Activated CD4-positive, alpha-beta memory T cell treated with anti-CD3 and anti-CD28 coated beads for 36 hours (primary cell): ENCODE measurements at places on chromosomes 3 and 15. TPM values are rescaled to one million over a fixed set of nuclear protein-coding genes. Genes with fewer than 3 reads are reported as not detected.

Gene CHRD
- total RNA-seq: not detected

Gene DAPK2
- total RNA-seq: 0.87 TPM

Gene CYP8B1
- not detected for total RNA-seq

Gene FBXO40
- total RNA-seq: not detected

Gene LRRC31
- total RNA-seq: not detected

Gene GUCA1C
- not detected for total RNA-seq

Gene C3orf22
- not detected for total RNA-seq

Gene SH3GL3
- total RNA-seq: not detected

Gene CFAP91
- 0.31 TPM for total RNA-seq

Gene CCDC12
- 44.3 TPM for total RNA-seq

Gene GREM1
- not detected for total RNA-seq

Gene ISL2
- total RNA-seq: 0.15 TPM

Gene BFSP2
- not detected for total RNA-seq

Gene KNG1
- not detected for total RNA-seq

Gene RTP3
- total RNA-seq: not detected

Gene NMNAT3
- 2.3 TPM for total RNA-seq

Gene SLC25A38
- 24.9 TPM for total RNA-seq

Gene RASA2
- total RNA-seq: 34.7 TPM

Gene GPR87
- 1.1 TPM for total RNA-seq

Gene HAUS2
- 44.9 TPM for total RNA-seq

Gene NR2F2
- not detected for total RNA-seq

Gene PRTG
- not detected for total RNA-seq

Gene GXYLT2
- not detected for total RNA-seq

Gene PAK6
- total RNA-seq: 0.73 TPM

Gene DPPA4
- not detected for total RNA-seq

Gene SYNPR
- not detected for total RNA-seq

Gene FANCD2
- 83.9 TPM for total RNA-seq

Gene PLA1A
- 0.34 TPM for total RNA-seq

Gene SNTN
- total RNA-seq: not detected

Gene SNRPA1
- 167 TPM for total RNA-seq

Gene IRAK2
- total RNA-seq: 7.3 TPM

Gene ILDR1
- 0.41 TPM for total RNA-seq

Gene CSTA
- not detected for total RNA-seq

Gene IQCF6
- not detected for total RNA-seq

Gene MESP2
- not detected for total RNA-seq

Gene P2RY1
- 0.17 TPM for total RNA-seq

Gene FILIP1L
- 0.17 TPM for total RNA-seq

Gene MYLK
- 0.17 TPM for total RNA-seq

Gene PLA2G4E
- total RNA-seq: not detected

Gene ZNF385D
- not detected for total RNA-seq

Gene MASP1
- not detected for total RNA-seq

Gene MME
- total RNA-seq: not detected

Gene COL8A1
- total RNA-seq: not detected

Gene RPUSD3
- total RNA-seq: 80.8 TPM

Gene WDR49
- not detected for total RNA-seq

Gene SLC6A11
- total RNA-seq: not detected

Gene SQOR
- total RNA-seq: 194 TPM

Gene CPNE9
- total RNA-seq: not detected

Gene KLF15
- total RNA-seq: 0.46 TPM

Gene DLG1
- total RNA-seq: 52.6 TPM

Gene TGM5
- not detected for total RNA-seq

Gene TGM4
- total RNA-seq: not detected

Gene GRIP2
- not detected for total RNA-seq

Gene SAMMSON
- total RNA-seq: not detected

Gene UROC1
- not detected for total RNA-seq

Gene MEGF11
- total RNA-seq: not detected

Gene FXR1
- total RNA-seq: 169 TPM
